ENCODE measurements at places on chromosomes 12 and 14.
A peak's percentile ranks its signal among the peaks of the same experiment; 100 is the strongest.

DNA sequence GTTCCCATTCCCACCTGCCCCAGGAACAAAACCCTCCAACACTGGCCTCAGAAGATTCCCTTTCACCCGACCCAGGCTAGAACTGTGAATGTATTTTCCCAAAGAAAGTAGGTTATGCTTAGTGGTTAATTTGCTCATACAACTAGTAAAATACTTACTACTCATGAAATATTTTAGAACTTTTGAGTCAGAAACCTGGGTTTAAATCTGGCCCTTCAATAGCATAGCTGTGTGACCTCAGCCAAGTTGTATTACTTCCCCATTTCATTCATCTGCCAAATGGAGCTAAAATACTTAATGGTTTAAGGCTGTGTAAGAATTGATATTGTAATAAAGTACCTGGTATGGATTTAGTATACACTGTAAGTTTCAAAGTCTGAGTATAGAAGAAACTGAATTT is 69.1 kb upstream of the DNM1L start:
- DNase-seq: no peak

GRCh38 chr14:49464885-49465284 is 121.3 kb downstream of the RPS29 start:
- DNase-seq: no peak

GRCh38 chr14:75554482-75554881 is 23.9 kb upstream of the FLVCR2 start:
- DNase-seq: no peak

DNA sequence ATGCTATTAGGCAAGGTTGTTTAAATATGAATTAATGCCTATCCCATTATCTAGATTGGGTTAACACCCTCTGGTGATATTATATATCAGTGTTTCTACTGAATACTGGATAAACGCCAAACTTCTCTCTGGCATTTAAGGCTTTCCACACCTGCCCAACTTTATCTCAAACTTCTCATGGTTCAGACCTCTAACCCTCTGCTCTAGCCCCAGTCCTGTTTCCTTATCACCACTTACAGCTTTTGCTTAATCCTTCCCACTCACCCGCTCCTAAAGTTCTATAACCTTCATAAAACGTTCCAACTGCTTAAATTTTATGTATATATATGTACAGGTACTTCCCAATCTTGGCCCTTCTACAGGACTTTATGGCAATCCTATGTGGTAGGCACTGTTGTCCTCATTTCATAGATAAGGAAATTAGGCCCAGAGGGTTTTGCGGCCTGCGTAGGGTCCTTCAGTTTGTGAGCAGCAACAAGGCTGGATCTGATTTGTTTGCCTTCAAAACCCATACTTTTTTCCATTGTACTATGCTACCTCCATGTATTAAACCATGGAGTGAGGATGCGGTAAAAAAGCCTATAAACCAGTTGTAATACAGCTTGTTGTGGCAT is 1.2 kb downstream of the LPCAT3 start:
- DNase-seq: peak; percentile 19

DNA sequence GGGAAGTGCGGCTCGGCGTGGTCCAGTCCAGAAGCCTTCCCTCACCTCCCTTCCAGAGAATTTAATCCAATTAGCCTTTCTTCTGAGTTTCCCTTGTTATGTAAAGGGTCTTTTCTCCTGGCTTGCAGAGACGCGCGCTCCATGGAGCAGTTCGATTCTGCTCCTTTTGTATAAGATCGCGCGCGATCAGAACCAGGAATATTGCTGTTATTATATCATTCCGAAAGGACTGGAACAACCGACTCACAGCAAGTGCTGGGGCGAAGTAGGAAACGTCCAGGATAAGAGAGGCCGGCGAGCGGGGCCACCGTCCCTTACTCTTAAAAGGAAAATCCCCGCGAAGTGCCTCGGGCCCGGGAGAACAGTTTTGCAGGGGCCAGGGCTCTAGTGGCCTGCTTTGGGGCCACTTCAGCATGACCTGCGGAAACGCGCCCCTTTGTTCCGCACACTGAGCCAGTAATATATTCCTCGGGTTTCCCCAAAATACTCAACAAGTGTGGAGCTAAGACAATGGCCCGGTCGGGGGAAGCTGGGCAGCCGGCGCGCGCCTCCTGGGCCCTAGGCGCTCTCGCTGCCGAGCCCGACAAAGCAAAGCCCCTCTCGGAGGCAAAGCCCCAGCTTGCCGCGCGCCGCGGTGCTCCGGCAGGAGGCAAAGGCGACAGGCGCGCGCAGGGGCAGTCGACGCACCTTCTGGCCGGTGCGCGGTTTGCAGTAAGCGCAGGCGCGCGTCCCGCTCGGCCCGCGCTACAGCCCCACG is 2.9 kb downstream of the RFX4 start:
- DNase-seq: no peak

- no peak for DNase-seq
These were observed 50.7 kb upstream of the KCNC2 start for GRCh38 chr12:75260316-75260715.

GRCh38 chr14:74610866-74611649 is 979 bp downstream of the LTBP2 start:
- no peak for DNase-seq

- DNase-seq: no peak
These were observed 340.9 kb downstream of the ALG10 start for GRCh38 chr12:34363050-34363673.
